ENCODE measurements at places on chromosomes 3 and 15.

DNA sequence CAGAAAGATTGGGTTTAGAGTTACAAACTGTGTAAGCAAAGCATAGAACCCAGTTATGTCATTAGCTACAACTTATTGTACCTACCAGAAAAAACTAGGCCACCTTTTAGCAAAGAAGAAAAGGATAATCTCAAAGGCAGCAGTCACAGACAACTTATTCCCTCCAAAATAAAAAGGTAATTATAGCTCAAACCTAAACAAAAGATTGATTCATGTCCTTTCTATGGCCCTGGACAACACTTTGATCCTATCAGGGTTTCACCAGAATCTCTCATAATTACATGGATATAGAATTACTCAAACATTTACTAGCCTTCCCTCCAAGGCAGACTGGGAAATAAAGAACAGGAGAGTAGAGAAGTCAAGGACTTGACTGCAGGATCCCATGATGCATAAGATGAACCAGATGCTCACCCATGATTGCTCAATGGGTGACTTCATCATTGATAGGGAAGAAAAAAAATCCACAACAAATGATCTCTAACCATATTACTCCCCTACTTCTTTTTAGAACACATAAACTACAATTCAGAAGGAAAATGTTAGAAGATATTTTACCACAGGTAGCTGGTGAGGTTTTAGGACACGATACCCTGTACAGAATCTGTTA is 17.4 kb downstream of the DET1 start:
- DNase-seq = no peak

DNA sequence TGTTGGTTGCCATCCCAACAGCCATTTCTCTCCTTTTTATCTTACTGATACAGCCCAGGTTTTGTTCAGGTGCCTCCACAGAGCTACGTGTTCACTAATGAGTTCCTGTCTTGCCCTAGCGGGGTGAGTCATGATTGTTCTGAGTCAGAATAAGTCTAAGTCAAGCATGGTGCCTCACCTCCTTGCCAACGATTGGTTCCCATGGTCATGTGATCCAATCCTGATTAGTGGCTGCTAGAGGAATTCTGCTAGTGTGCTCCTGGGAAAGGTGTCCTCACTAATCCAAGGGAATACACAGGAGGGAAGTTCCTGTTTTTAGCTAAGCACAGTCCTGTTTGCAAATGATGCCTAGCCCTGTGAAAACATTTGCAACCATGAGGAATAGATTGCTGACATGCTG is 99.8 kb downstream of the NSUN3 start:
- DNase-seq = peak; percentile 71

- no peak for DNase-seq
These were observed 72.5 kb downstream of the OPA1 start for GRCh38 chr3:193665370-193665989.

GRCh38 chr15:77087213-77087612 is 16.3 kb upstream of the TSPAN3 start:
- no peak for DNase-seq

DNA sequence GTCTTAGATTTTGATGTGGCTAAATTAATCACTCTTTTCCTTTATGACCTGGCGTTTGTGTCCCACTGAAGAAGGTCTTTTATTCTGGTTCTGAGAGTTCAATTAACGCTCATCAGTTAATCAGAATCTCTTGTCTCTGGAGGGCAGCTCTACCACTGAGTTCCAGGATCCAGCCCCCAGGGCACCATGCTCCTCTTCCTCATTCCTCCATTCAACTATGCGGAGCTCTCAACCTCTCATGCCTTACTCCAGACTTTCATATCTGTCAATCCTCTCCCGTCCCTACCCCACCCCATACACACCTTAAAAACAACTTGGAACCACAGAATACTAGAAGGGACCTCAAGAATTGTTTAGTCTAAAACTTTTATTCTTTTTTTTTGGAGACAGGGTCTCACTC is 4.8 kb upstream of the ABHD5 start:
- no peak for DNase-seq

GRCh38 chr3:174536319-174536718 is 322.8 kb upstream of the NAALADL2 start:
- DNase-seq = no peak

GRCh38 chr15:69916169-69916785 is 181.4 kb downstream of the TLE3 start:
- DNase-seq = no peak

- DNase-seq = no peak
These were observed 128.4 kb upstream of the ZBED2 start for GRCh38 chr3:111723293-111724215.

DNA sequence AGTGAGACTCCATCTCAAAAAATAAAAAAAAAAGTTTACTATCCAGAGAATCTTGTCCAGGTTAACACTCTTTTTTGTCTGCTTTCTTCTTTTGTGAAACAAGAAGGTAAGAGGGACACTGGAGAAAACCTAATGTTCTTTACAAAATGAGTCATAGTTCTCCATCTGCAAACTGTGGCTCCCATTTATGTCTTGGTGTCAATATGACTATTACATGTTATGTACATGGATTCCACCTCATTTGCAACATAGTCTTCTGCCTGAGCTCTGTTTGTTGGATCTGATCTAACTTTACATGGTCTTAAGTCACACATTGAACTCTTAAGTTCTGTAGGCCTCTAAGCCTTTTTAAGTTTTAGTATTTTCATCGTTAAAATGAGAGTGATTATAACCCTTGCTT is 421.2 kb upstream of the TPRG1 start:
- no peak for DNase-seq

- no peak for DNase-seq
These were observed 23.8 kb downstream of the WWTR1 start for GRCh38 chr3:149634072-149634471.

GRCh38 chr15:81373775-81374395 is at the start of gene TMC3:
TMC3 (minus strand) TSS chr15:81374213; CDS start chr15:81374077, 136 bp downstream.
- no peak for DNase-seq

DNA sequence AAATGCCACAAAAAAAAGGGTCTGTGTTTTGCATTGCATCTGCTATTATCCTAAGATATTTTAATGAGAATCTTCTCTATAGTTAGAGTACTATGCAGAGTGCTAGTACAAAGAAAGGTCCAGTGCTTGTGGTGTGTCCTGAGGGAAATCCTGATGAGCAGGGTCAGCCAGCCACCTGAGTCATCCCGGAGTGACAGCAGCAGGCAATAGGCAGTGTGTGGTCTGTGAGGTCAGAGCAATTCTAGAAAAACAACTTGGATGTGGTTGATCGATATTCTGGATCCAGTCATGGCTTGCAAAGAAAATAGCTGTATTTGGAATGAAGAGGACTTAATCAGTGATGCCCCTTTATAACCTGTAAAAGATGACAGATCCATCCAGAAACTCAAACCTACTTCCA is 119.2 kb downstream of the CTNNB1 start:
- DNase-seq = no peak

DNA sequence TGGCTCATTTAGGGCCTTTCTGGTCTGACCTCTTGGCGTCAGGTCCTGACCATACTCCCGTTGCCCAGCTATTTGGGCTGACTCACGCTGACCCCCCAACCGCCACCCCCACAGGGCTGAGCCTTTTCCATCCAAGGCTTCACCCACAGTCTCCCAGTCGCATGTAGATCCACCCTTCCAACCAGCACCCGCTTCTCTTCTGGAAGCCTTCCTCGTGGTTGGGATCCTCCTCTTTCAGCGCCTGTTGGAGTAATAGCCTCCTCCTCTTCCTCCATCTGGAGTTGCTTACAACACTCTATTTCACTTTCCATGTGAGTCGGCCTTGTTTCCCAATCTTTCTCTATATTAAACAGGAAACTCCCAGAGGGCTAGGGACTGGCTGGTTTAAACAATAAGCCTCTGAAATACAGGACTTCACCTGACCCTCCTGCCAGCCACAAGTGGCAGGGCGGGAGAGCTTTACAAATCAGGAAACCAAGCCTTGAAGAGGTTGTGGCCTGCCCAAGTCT is 2.1 kb upstream of the ALAS1 start:
- DNase-seq = no peak

- no peak for DNase-seq
These were observed 102.3 kb downstream of the ZNF621 start for GRCh38 chr3:40627095-40627494.

- peak; percentile 49 for DNase-seq
These were observed 60.3 kb downstream of the NOX5 start for GRCh38 chr15:69074843-69075224.

- no peak for DNase-seq
These were observed 40.5 kb upstream of the B3GNT5 start for GRCh38 chr3:183212565-183212964.

- DNase-seq = no peak
These were observed 253.8 kb upstream of the RARB start for GRCh38 chr3:25174251-25174650.

DNA sequence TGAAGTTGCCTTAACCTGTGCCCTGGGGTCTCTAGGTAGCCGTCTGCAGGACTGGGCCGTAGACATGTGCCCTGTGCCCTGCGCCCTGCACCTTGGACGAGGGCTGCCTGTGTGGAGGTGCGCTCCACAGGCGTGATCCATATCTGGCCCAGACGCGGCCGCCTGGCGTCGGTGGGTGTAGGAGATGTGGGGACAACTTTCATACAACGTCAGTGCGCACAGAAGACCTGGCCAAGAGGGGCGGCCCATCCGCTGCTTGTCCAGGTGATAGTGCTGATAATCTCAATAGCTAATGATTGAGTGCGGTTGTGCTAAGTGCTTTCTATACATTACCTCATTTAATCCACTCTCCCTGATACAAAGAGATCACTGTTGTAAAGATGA is 665 bp upstream of the RASGRP1 start:
- DNase-seq = no peak
